CD4-positive, alpha-beta T cell treated with Interferon gamma for 1 hour (primary cell): ENCODE measurements at places on chromosomes 12 and 14.

DNA sequence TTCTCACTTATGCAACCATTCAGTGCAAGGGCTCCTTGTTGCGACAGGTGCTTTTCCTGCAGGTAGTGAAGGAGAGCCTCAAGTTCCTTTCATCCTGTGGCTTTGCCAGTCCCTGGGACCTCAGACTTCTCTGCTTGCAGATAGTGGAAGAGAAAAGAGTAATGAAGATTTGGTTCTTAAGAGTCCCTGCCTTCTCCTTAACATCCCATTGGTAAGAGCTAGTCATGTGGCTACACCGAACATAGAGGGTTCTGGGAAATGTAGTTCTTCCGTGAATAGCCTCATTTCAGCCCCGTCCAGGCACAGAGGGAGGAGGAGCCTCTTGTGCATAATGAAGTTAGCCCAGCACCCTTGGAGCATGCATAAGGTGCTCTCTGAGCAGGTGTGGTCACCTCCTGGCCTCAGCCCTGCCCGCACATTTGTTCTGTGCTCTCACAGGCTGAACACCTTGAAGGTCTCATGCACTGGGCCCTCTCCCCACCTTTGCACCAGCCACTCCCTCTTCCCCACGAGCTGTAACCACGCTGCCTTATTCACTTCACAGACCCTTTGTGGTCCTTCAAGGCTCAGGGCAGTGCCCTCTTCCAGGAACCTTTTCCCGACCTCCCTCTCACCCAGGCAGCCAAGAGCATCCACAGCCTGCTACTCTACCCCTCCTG lies 134.0 kb downstream of the BCL11B start:
- DNase-seq, result no peak

DNA sequence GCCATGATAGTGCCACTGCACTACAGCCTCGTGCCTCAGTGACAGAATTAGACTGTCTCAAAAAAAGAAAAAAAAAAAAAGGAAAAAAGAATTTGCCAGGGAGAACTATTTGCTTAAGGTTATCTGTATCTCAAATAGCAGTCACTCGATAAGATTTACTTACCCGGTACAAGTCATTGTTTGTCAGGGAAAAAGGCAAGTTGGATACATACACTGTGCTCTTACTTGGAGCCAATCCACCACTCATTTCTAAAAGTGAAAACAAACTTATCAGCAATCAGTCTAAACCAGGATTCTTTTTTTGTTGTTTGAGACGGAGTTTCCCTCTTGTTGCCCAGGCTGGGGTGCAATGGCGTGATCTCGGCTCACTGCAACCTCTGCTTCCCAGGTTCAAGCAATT lies 2.0 kb downstream of the ZCRB1 start:
- no peak for DNase-seq

GRCh38 chr12:95551913-95552516 lies 739 bp upstream of the USP44 start:
- DNase-seq, result no peak

DNA sequence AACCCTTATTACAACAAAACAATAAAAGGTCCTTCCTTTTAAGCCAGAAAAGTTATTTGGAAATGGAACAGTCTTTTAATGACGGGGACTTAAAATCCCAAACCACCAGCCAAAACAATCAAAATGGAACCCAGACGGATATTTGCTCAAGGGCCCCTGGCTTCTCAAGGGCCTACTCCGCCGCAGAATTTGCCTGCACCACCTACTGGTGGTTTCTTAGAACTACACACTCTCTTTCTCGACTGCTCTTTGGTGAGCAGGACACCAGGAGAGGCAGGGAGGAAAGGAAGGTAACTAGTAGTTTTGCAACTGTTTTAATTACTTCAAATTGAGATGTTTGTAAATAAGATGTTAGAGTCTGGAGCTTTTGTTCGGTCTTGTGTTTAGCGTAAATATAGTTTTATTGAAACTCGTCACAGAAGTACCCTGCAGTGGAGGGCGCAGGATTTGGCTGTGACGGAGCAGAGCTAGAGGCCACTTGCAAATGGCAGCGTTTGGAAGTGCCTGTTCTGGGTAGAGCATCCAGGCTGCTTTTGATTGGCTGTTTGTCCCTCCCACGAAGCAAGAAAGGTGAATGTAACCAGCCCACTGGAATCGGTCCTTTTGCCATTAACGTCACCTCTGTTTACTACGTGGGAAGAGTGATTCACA lies 238.5 kb downstream of the CACNA1C start:
- DNase-seq, result no peak
